ENCODE measurements at places on chromosomes 11 and 22.
A peak's percentile ranks its signal among the peaks of the same experiment; 100 is the strongest.

DNA sequence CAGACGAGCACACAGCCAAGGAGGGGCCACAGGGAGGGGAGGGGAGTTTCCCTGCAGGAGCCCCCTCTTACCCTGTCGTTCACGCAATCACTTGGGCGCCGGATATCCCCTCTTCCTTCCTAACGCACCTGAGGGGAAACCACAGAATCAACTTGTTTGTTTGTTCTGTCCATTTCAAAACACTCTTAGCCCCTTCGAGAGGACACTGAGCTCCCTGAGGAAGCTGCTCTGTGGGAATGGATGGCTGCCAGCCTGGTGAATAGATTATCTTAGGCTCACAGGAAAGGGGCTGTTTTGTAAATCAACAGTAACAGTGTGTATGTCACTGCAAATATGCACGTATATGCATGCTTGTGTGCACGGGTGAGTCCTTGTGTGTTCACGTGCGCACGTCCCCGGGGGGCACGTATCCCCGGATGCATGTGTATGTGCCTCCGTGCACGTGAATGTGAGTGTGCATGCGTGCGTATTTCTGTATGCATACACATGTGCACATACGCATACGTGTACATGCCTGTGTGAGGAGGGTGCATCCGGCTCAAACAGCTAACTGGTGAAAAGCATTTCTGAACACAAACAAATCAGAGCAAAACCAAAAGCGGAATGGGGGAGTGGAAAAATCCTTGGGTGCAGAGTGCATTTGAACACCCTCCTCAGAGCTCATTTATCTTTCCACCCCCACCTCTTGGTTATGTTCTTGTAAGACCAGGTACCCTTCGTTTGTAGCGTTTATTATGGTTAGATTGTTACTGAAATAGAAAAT, 7.2 kb downstream of the ARSA start:
- peak; percentile 84 for ATAC-seq

GRCh38 chr22:47392054-47392347, 629.6 kb downstream of the TBC1D22A start:
- no peak for ATAC-seq

- no peak for ATAC-seq
Measured at GRCh38 chr11:129427376-129427775, 51.7 kb downstream of the BARX2 start.

DNA sequence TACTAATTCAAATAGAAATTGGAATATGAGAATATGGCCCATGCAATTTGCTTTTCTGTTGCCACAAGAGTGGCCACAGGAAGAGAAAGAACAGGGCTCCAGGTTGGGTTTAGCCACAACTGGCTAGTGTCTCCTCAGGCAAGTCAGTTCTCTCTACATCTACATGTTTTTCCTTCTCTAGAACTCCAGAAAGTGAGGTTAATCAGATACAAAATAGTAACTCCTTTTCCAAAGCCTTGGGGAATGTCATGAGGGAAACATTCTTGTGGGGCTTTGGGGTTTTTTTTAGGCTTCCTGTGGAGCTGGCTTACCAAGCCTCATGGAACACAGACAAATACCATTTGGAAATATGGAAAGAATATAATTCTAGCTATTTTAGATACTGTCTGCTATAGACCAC, 161.6 kb downstream of the NAV2 start:
- no peak for ATAC-seq

DNA sequence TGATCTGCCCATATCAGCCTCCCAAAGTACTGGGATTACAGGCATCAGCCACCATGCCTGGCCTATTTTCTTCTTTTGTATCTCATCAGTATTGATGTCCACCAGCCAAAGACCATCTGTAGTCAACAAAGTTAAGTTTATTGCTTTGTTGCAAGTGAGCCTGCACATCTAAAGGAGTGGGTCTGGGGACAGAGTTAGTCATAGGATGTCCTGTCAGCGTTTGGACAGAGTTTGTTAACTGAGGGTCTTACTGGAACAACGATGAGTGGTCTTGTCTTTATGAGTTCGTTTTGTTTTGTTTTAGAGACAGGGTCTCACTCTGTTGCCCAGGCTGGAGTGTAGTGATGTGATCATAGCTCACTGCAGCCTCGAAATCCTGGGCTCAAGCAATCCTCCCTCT, 40.6 kb upstream of the SEPTIN5 start:
- ATAC-seq = no peak

- ATAC-seq = no peak
Measured at GRCh38 chr11:118343248-118343647, 743 bp upstream of the CD3D start.

DNA sequence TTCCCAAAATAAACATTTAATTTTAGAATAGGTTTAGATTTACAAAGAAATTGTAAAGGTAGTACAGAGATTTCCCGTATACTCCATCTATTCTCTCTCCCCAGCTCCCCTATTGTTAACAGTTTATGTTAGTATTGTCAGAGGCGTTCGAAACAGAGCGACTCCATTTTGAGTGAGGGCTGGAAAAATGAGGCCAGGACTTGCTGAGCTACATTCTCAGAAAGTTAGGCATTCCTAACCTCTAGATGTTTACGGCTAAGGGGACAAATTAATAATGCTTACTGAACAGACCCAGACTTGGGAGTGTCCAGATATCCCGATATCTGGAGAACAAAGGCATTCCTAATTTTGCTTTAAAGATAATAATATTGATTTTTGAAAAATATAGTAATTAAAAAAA, 12.4 kb upstream of the NUP160 start:
- no peak for ATAC-seq

GRCh38 chr11:89347071-89347470, 144.1 kb downstream of the NOX4 start:
- ATAC-seq = no peak

GRCh38 chr22:27952779-27953178, 33.7 kb upstream of the PITPNB start:
- no peak for ATAC-seq

DNA sequence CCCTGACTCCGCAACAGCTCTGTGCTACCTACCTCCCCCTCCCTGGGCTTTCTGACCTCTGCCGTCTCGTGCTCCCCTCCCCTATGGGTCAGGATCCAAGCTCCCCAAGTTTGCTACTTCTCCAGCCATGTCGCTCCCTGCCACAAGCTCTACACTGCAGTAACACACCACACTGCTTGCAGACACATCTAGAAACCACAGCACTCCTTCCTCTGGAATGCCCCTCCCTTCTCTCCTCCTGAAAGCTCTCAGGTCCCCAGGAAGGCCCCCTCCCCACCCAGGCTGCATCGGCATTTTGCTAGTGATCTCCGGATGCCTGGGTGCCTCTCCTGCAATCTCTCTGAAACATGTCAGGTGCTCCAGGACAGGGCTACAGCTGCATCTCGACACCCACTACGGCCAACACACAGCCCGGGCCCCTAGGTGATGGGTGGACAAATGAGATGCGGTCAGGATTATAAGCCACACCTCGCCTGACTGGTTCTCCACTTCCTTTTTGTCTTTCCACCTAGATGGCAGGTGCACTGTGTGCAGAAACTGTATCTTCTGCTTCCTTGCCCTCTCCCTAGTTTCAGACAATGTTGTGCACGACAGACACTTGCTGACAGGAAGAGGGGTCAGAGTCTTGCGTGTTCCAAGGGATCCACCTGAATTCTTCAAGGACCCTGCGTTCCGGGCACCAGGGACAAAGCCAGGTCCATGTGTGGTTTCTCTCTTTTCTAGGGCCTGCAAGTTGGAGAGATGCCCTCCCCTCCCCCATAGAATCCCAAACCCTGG, 22.9 kb downstream of the RPUSD4 start:
- ATAC-seq = peak; percentile 87

DNA sequence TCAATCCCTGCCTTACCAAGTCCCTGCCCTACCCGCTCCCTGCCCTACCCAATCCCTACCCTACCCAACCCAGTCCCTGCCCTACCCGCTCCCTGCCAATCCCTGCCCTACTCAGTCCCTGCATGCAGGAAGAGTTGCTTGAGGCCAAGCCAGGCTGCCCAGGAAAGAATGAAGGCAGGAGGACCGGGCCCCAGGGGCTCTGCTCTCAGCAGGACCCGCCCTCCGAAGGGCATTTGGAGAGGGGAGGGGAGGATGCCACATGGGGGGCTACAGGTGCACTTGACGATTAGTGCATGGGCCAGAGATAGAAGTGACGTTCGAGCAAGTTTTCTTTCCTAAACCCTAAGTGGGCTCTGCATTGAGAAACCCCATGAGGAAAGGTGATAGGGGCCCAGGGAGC, 581.2 kb downstream of the TBC1D22A start:
- no peak for ATAC-seq

- ATAC-seq = no peak
Measured at GRCh38 chr11:27183672-27184457, 143.2 kb downstream of the BBOX1 start.

DNA sequence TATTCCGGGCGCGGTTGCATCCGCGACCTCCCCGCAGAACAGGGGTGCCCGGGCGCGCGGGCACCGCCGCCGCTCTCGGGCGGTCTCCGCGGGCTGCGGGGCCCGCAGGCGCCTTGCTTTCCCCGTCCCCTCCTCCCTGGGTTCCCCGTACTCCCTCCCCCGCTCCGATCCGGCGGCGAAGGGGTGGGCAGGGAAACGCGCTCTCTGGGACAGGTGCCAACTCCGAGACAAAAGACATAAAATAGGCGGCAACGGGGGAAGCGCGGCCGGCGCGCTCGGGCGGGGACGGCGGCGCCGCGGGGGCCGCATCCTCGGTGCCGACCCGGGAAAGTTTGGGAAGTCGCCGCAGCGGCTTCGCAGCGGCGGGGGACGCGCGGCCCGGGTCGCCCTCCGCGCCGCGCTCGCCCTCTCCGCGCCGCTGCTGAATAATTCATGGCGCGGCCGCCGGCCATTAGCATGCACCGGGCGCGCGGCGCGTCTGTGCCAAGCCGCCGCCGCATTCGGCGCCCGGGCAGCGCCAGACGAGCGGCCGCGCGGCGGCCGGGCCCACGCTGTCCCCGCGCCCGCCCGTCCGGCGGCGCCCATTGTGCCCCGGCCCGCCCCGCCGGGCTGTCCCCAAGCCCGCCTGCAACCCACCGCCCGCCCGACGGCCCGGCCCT, 78.7 kb upstream of the PPARA start:
- peak; percentile 53 for ATAC-seq

DNA sequence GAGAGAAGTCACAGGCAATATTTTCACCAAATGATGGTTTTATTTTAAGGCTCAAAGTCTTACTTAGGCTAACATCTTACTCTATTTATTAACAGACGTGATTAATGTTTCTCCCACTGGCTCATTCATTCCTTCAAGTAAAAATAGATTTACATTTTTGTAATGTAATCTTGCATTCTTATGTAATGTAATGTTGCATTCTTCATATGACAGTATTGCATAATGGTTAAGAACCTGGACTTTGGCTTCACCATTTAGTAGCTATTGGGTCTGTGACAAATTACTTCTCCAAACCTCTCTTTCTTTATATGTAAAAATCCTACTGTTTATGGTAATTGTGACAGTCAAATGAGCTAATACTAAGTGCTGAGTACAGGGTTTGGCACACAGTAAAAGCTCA, 3.3 kb upstream of the DIXDC1 start:
- ATAC-seq = no peak

DNA sequence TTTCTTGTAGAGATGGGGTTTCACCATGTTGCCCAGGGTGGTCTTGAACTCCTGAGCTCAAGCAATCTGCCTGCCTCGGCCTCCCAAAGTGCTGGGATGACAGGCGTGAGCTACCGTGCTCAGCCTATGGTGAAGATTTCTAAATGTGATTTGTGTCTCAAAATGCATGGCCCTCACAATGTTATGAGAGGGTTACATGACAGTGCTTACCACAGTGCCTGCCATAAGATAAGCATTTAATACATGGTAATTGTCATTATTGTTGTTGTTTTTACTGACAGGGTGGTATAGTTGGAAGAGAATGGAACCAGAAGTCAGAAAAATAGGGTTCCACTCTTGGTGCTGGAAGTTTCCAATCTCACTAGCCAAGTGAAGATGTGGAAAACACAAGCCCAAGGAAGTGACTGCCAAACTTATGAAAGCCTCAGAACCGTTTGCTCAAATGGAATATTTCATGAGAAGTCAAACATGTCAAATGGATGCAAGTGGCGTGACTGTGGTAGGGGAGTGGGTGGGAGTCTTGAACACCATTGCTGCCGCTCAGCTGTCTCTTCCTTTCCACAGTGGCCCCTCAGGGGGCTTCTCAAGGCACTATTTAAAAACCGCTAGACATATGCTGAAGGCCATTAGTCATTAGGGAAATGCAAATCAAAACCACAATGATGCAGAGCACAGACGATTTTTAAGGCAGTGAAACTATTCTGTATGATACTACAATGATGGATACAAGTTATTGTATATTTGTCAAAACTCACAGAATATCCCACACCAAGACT, 29.1 kb upstream of the LMO2 start:
- peak; percentile 99 for ATAC-seq

- ATAC-seq = no peak
Measured at GRCh38 chr22:44488354-44488753, 9.7 kb downstream of the RTL6 start.

GRCh38 chr11:44791316-44791925, 64.7 kb downstream of the TSPAN18 start:
- ATAC-seq = no peak

DNA sequence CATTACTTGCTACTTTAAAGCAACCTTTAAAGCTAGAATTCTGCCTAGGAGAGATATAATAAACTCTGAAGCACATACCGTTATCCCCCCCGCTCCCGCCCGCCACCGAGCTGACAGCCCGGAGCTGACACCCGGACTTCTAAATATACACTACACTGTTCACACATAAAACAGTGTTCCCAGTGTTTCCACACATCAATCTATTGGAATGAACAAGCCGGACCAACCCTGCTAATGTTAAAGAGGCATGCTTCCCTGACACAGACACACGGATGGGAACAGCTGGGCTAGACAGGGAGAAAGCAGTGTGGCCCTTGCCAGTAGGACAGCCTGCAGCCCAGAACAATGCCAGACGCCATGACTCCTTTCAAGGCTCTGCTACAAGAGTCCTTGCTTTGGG, 108.4 kb upstream of the CSNK2A3 start:
- ATAC-seq = no peak

GRCh38 chr11:67373648-67374570, 511 bp upstream of the CLCF1 start:
- peak; percentile 82 for ATAC-seq

GRCh38 chr22:47337161-47337621, 574.7 kb downstream of the TBC1D22A start:
- no peak for ATAC-seq

DNA sequence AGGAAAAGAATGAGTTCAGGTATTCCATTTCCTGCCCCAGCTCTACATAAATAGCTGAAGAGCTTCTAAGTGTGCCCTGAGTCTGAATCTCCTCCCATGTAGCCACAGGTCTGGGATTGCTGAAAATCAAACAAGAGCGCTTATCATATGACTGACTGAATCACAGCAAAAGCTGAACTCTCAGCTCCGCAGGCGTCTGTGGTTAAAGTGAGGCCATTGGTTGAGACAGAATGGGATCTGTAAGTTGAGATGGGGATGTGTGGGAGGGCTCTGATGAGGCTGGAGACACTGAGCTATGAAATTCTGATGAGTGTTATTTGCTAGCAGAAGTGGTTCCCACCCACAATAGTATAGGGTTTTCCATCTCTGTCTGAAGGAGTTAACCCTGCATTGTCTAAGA, 637.0 kb downstream of the OPCML start:
- ATAC-seq = no peak

GRCh38 chr11:45807792-45808238, 2.9 kb downstream of the SLC35C1 start:
- no peak for ATAC-seq

GRCh38 chr22:40027191-40028097, 32.7 kb downstream of the FAM83F start:
- ATAC-seq = no peak
